ENCODE measurements at places on chromosomes 2 and 18.

DNA sequence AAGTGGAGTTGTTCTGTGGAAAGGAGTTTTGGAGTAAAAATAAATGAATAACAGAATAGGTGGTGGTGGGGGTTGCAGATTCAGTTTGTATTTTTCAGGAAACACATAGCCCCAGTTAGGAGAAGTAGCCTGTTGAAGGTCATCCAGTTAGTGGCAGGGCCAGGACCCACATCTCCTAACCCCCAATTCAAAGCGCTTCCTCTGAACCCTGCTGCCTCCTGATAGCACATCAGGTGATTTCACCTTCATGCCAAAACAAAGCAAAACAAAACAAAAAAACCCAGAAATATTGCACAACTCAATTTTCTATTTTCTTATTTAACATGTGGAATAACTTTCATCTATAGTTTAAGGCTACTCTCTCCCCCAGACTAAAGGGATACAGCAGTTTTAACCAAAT is 112.3 kb upstream of the UGP2 start:
- DNase-seq: no peak

- no peak for DNase-seq
Measured at GRCh38 chr2:33636001-33636400, 36.9 kb upstream of the FAM98A start.

DNA sequence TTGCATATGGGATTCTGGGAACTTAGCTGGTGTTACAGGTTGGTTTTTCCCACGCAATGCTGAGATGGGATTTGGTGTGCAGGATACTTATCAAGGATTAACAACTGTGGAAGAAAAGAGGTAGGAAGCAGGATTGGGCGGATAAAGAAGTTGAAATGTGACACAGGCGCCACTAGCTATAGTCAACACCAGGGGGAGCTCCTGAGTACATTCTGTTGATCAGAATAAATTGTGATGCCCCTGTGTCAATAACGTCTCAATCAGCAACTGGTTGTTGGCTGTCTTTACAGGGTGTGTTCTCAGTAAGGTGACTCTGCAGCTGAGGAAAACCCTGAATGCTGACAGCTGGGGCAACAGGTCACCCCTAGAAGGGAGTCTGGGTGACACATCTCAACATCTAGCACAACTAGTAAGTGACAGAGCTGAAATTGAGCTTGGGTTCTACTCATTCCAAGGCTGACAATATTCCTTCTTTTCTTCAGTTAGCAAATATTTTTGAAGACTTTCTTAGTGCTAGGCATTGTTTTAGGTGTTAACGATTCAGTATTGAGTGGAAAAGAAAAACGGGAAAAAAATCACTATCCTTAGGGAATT is 143.0 kb downstream of the ARL6IP6 start:
- DNase-seq: no peak

DNA sequence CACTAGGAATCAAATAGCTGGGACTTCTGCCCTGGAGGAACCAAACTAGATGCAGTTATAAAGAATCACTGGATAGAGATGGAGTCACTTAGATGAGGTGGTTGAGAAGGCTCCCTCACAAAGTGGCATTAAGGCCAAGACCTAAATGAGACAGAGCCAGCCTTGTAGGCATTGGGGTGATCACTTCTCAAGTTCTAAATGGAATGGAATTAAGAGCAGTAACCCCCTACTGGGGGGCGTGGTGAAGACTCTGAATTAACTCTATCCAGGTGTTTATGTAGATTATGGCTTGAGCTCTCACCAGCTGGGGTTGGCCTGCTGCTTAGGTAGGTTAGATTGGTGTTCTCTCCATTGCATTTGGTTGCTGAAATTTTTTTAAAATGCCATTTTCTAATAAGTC is 71.3 kb downstream of the TTC27 start:
- DNase-seq: no peak

DNA sequence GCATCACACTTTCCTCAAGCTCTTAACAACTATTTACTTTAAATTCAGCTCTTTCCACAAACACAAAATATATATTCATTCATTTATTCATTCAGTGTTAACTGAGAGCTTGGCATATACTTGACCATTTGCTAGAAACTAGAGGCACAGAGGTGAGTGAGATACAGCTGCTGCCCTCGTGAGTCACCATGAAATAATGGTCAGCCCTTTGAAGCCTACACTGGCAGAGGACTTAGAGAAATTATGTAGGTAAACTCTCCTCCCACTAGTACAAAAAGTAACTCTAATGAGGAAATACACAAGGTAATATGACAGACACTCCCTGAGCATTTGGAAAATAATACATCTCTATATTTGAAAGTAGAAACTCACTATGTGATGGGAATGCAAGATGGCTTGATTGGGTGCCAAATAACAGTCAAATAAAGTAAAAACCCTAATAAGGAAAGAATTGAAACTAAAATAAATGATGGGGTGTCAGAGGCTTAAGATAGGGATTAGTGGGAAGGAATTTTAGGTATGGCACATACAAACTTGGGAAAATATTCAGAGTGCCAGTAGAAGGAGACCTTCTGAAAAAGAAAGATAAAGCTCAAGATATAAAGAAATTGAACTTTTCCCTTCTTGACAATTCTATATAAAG is 61.1 kb downstream of the ANTXR1 start:
- no peak for DNase-seq

GRCh38 chr2:153787612-153788011 is 84.1 kb upstream of the GALNT13 start:
- DNase-seq: no peak

- no peak for DNase-seq
Measured at GRCh38 chr2:197071213-197071612, 144.7 kb upstream of the PGAP1 start.

GRCh38 chr2:112787729-112788393 is 3.6 kb upstream of the IL1A start:
- no peak for DNase-seq

GRCh38 chr2:236380051-236380612 is 115.9 kb upstream of the ASB18 start:
- no peak for DNase-seq

GRCh38 chr2:7060156-7060555 is 142.9 kb downstream of the RNF144A start:
- DNase-seq: no peak

DNA sequence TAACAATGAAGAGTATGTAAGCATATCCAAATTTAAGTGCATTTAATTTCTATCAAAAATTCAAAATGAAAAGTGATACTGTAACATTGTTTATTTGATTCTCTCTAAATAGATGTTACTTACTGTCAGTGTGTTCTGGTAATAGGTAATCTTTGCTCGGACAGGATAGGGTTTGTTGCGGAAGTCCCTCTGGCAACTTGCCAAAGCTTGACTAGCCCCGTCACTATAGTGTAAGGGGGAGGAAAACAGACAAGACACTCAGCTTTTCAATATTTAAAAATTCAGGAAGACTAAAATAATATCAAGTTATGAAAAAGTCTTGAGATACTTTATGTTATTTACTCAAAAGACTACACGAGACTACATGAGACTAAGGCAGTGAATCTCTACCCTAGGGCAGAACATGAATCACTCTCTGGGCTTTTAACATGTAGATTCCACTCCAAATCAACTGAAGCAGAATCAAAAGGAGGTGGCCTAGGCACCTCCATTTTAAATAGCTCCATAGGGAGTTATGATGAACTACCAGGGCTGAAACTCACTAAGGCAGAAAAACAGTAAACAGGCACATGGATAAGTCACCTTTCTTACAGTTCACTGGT is 5.9 kb downstream of the LMAN1 start:
- DNase-seq: no peak

GRCh38 chr2:148967056-148967455 is 71.4 kb upstream of the LYPD6B start:
- DNase-seq: no peak

GRCh38 chr2:195443926-195444325 is 213.1 kb upstream of the SLC39A10 start:
- DNase-seq: no peak

GRCh38 chr18:54129448-54130067 is 94.9 kb downstream of the MBD2 start:
- DNase-seq: no peak

DNA sequence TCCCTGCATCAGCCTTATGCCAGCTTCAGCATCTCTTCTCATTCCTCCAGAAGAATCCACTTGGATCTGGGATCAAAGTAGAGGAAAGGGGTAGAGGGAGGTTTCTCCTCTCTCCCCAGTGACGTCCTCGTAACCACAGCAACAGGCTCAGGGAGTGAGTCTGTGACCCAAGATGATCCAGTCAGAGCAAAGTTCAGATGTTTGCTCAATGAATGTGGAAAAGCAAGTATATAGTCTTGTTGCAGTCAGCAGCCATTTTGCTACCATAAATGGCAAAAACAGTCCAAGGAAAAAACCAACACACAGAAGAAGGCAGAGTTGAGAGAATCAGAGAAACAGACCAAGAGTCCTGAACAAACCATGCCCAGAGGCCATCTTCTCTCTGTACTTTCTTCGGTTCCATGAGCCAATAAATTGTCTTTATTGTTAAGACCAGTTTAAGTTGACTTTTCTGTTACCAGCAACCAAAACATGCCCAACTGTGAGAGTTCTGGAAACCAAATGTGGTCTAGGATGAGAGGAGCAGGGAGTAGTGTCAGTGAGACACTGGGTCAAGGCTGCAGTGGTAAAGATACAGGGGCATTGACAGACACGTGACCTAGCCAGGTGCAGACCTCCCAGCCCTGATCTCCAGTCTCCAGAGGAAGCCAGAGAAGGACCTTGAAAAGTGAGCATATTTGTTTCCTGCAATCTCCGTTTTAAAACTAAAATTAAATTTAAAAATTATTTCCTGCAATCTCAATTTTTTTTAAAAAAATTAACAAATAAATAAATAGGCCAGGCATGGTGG is 3.2 kb upstream of the CXCR1 start:
- no peak for DNase-seq

DNA sequence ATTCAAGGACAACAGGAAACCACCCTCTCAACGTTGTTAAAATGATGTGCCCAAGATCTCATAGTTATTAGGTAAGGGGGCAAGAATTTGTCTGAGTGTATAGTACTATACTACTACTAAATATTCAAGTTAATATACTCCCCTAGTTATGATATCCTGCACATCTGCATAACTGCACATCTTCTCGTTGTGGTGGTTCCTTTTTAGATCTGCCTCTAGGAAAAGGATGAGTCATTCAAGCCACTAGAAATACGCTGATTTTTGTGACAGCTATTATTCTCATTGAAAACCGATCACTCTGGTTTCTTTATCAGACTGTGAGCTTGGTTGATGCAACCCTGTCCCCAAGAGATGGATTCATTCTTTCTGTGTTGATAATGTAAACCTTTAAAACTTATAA is 1067.0 kb upstream of the FANCL start:
- DNase-seq: no peak

GRCh38 chr18:36041146-36041545 is 26.2 kb downstream of the RPRD1A start:
- DNase-seq: no peak

DNA sequence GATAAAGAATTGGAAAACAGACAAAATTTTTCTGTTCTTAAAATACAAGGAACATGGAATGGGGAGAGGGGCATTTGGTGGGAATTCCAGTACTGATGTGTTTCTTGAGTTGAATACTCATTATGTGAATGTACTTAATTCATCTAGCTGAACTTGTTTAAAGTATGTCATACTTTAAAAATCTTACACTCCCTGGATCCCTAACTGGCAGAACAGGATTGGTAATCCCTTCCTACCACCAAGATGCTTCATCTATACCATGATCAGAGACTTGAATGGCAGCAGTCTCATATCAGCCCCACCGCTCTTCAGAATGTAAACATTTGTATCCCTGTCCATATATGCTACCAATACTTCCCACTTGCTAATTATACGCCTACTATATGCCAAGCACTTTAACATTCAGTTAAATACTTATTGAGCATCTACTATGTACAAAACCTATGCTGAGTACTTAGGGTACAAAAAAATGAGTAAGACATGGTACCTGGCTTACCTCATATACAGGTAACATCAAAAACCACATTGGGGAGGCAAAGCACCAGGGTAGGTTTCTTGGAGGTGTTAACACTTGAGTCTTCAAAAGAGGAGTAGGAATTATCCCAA is 5.3 kb downstream of the MEMO1 start:
- no peak for DNase-seq

- DNase-seq: no peak
Measured at GRCh38 chr2:107669335-107669734, 157.4 kb upstream of the RGPD4 start.

DNA sequence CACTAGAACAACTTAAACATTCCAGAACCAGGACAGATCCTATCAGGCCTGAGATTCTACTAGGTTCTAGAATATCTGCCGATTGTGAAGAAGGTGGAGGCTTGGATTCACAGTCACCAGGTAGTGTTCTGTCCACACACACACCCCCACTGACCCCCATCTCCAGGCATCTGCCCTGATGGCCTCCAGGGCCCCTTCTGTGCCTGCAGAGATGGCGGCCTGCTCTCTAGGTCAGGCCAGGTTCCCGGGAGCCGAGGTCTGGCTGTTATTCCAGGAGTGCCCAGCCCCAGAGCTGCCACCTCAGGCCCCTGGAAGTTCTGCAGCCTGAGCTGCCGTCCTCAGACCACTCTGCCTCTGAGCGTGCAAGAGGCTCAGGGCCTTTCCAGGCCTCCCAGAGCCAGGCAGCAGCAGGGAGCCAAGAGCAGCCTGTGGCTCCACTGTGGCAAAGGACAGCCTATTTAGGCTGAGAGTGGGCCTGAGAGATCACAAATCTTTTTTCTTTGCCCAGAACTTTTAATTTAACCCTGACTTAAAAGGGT is 96.2 kb upstream of the ASAP2 start:
- no peak for DNase-seq

- DNase-seq: no peak
Measured at GRCh38 chr2:144832048-144832447, 312.1 kb upstream of the ZEB2 start.

All from T-helper 2 cell treated with Interferon-gamma antibody and Interleukin-4, amounts not matched to agents 5 μg/mL and 100 μg/mL, for 36 hours (primary cell).